ENCODE measurements at places on chromosomes 1 and 21. TPM values are rescaled to one million over a fixed set of nuclear protein-coding genes. Genes with fewer than 3 reads are reported as not detected.
A peak's percentile ranks its signal among the peaks of the same experiment; 100 is the strongest.

- no peak overlapping the region for H3K4me3 ChIP-seq
- H3K27me3 ChIP-seq, result no peaks in the 10 kb centered on the region
- H3K27ac ChIP-seq, result peak overlapping the region; percentile 66
These were observed 27.8 kb downstream of the HSPG2 start for GRCh38 chr1:21909286-21909759.

DNA sequence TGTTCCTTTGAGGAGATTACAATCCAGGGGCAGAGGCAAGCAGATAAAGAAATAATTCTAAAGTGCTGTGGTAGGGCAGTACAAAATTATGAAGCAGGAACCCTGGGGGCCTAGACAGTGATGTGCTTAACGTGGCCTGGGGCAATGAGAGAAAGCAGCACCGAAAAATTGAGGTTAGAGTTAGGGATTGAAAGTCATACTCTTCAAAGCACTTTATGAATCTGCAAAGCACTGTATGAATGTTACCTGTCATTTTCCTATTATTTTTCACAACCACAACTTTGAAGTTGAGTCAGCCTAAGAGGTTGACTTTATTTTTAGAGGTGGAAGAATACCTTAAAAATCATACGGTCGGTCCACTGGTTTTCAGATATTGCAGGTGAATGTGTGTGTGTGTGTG, 183.4 kb upstream of the NFIA start:
- DNase-seq, result no peak
- H3K36me3 ChIP-seq, result no peaks in the 10 kb centered on the region
- no peaks in the 10 kb centered on the region for H3K27me3 ChIP-seq
- no peaks in the 10 kb centered on the region for H3K4me1 ChIP-seq
- H3K4me3 ChIP-seq, result no peak overlapping the region

- no peak overlapping the region for H3K4me3 ChIP-seq
- H3K4me1 ChIP-seq, result no peaks in the 10 kb centered on the region
- H3K27ac ChIP-seq, result no peak overlapping the region
- H3K36me3 ChIP-seq, result no peaks in the 10 kb centered on the region
- no peaks in the 10 kb centered on the region for H3K27me3 ChIP-seq
These were observed 789.3 kb downstream of the USP25 start for GRCh38 chr21:16519036-16519435.

- no peaks in the 10 kb centered on the region for H3K36me3 ChIP-seq
- H3K4me3 ChIP-seq, result no peak overlapping the region
- H3K4me1 ChIP-seq, result no peaks in the 10 kb centered on the region
These were observed 28.2 kb upstream of the HRNR start for GRCh38 chr1:152252157-152252556.

DNA sequence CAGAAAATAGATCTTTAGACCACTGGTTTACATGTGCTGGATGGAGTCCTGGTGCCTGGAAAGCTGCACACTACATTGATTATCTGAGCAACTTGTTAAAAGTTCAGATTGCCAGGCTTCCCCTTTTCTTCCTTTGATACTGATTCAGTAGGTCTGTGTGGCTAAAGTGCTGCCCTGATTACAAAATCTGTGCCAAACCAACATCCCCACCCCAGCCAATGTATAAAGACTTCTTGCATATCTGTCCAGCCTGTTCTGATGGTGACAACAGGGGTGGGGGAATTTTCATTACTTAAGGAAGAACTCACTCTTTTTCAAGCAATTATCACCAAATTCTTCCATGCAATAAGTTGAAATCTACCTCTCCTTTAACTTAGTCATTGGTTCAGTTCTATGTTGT, 135.5 kb downstream of the TNFSF18 start:
- H3K27ac ChIP-seq, result no peak overlapping the region
- no peak overlapping the region for H3K4me3 ChIP-seq
- H3K36me3 ChIP-seq, result peaks cover 13% of the 10 kb centered on the region
- H3K27me3 ChIP-seq, result peaks cover 3% of the 10 kb centered on the region

DNA sequence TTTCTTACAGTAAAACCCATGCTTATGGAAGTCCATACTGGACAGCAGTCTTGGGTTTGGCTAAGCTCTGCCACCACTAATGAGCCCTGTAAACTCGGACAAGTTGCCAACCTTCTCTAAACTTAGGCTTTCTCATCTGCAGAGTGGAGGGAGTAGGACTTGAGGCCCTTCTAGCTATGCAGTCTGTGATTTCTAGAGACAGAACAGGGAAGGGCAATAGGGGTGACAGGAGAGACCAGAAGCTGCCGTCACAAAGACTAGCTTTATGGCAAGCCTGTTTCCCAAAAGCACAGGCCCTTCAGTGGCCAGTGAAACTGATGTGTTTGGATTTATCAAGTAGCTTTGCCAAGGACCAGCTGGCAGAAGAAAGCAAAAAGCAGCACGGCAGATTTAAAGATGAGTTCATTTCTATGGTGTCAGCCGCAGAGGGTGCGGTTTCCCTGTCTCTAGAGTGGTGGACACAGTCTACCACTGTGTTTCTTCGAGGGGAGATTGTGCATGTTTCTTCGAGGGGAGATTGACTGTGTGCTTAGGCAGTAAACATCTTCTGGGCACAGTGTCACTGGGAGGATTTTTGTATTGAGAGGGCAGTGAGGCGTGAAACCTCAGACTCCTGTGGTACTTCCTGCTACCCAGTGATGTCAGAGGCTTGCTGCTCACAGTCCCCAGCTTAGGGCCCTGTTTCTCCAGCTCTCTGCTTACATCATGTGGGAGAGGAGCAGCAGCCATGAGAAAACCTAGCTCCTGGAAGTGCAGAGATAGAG, 119.0 kb downstream of the ROR1 start:
- H3K4me3 ChIP-seq, result no peak overlapping the region
- H3K27ac ChIP-seq, result no peak overlapping the region
- peaks cover 3% of the 10 kb centered on the region for H3K27me3 ChIP-seq
- no peak for DNase-seq

- no peaks in the 10 kb centered on the region for H3K36me3 ChIP-seq
- no peak overlapping the region for H3K27ac ChIP-seq
- no peaks in the 10 kb centered on the region for H3K27me3 ChIP-seq
- no peaks in the 10 kb centered on the region for H3K4me1 ChIP-seq
- no peak for DNase-seq
- no peak overlapping the region for H3K4me3 ChIP-seq
These were observed 33.9 kb upstream of the FAM78B start for GRCh38 chr1:166200743-166201142.

- H3K27me3 ChIP-seq, result no peaks in the 10 kb centered on the region
- H3K4me1 ChIP-seq, result peaks cover 69% of the 10 kb centered on the region
- H3K4me3 ChIP-seq, result no peak overlapping the region
- H3K27ac ChIP-seq, result no peak overlapping the region
- peaks cover 30% of the 10 kb centered on the region for H3K36me3 ChIP-seq
- no peak for DNase-seq
These were observed 46.6 kb downstream of the SSBP3 start for GRCh38 chr1:54359393-54360162.

DNA sequence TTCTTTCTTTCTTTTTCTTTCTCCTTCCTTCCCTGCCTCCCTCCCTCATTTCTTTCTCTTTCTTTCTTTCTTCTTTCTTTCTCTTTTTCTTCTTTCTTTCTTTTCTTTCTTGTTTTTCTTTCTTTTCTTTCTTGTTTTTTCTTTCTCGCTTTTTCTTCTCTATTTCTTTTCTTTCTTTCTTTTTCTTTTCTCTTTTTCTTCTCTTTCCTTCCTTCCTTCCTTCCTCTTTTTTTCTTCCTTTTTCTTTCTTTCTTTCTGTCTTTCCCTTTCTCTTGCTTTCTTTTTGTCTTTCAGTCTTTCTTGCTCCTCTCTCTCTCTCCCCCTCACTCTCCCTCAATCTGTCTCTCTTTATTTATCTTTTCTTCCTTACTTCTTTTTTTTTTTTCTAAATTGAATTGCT, 472.0 kb upstream of the CHRM3 start:
- H3K27me3 ChIP-seq, result no peaks in the 10 kb centered on the region
- H3K4me3 ChIP-seq, result no peak overlapping the region
- no peak for DNase-seq

- no peak for DNase-seq
- peaks cover 27% of the 10 kb centered on the region for H3K4me1 ChIP-seq
- peak within 1 kb of the TSS; percentile 86 for H3K4me3 ChIP-seq
- peaks cover 5% of the 10 kb centered on the region for H3K36me3 ChIP-seq
- H3K27me3 ChIP-seq, result peaks cover 6% of the 10 kb centered on the region
These were observed at the start of gene AKT3 for GRCh38 chr1:243850202-243850451. Gene AKT3, minus strand, starts transcription at chr1:243850243. Its CDS starts 7,073 bp downstream, at chr1:243843170.

GRCh38 chr1:119475866-119476439, 31.1 kb upstream of the HSD3B1 start:
- H3K36me3 ChIP-seq, result no peaks in the 10 kb centered on the region
- H3K27me3 ChIP-seq, result no peaks in the 10 kb centered on the region
- no peak overlapping the region for H3K27ac ChIP-seq
- H3K4me3 ChIP-seq, result no peak overlapping the region
- peak; percentile 51 for DNase-seq
- peaks cover 3% of the 10 kb centered on the region for H3K4me1 ChIP-seq

DNA sequence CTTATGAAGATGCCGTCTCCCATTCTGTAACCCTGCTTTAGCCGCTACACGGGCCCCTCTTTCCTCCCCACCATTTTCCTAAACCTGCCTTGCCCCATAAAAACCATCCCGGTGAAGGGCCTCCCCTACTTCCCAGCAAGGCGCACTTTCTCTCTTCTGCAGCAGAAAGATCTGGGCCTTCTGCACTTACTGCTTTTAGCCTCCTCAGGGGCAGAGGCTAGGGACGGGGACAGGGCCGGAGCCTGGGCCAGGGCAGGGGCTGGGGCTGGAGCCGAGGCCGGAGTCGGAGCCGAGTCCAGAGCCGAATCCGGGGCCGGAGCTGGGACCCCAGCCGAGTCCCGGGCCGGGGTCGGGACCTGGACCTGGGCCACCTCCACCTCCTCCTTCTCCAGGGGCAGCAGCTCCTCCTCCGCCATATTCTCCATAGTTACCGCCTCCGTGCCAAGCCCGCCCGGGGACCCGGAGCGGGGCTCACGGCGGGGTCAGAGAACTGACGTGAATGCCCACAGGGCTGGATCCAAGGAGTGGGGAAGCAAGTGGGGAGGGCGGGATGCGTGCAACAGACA, 382 bp downstream of the TRMT1L start:
- peak overlapping the region; percentile 98 for H3K27ac ChIP-seq
- peaks cover 49% of the 10 kb centered on the region for H3K4me1 ChIP-seq
- no peaks in the 10 kb centered on the region for H3K27me3 ChIP-seq
- H3K4me3 ChIP-seq, result peak overlapping the region; percentile 99
- H3K36me3 ChIP-seq, result peaks cover under 1% of the 10 kb centered on the region
- DNase-seq, result no peak

DNA sequence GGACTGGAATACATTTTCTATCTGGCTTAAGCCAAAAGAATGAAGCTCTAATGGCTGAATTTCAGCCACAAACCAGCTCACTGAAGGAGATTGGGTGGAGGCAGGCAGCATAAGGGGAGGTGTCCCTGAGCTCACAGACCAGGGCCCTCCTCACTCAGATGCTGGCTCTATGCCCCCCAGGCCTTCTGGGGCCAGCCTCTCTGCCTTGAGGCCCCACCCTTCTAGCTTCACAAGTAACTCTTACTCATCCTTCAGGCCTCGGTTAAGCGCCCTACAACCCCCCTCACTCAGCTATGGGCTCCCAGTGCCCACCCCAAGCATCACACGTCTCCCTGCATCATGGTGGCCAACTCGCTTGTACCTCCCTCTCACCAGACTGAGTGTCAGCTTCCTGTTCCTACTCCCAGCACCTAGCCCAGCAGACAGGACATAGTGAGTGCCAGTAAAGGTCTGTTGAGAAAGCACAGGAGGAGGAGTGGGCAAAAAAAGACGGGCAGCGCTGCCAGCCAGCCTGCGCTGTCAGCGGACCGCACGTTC, 40.8 kb upstream of the GPR157 start:
- no peaks in the 10 kb centered on the region for H3K27me3 ChIP-seq
- peaks cover 9% of the 10 kb centered on the region for H3K36me3 ChIP-seq
- H3K4me3 ChIP-seq, result no peak overlapping the region
- DNase-seq, result no peak

DNA sequence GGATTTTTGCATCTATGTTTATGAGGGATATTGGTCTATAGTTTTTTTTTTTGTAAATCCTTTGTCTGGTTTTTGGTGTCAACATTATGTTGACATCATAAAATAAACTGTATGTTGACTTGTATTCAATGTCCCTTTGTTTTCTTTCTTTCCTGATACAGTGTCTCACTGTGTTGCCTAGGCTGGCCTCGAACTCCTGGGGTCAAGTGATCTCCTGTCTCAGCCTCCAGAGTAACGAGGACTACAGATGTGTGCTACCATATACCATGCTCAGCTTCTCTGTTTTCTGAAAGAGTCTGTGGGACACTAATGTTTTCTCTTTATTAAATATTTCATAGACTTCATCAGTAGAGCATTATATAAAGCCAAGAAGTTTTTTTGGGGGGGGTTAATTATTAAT, 18.3 kb downstream of the MAN1C1 start:
- H3K36me3 ChIP-seq, result peaks cover 63% of the 10 kb centered on the region
- no peak overlapping the region for H3K27ac ChIP-seq
- H3K27me3 ChIP-seq, result peaks cover 3% of the 10 kb centered on the region
- no peak overlapping the region for H3K4me3 ChIP-seq

DNA sequence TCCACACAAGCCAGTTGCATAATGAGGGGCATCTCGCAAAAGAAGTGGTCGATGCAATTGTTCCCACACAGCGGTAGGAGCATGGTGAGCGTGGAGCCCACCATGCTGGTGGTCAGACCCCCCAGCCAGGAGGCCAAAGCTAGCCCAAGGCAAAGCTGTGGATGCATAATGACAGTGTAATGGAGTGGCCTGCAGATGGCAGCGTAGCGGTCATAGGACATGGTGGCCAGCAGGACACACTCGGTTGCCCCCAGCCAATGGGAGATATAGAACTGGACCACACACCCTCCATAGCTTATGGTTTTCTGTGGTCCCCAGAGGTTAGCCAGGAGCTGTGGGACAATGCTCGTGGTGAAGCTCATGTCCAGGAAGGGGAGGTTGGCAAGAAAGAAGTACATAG, 4.3 kb downstream of the OR2C3 start:
- no peaks in the 10 kb centered on the region for H3K36me3 ChIP-seq
- H3K27me3 ChIP-seq, result peaks cover 1% of the 10 kb centered on the region
- H3K27ac ChIP-seq, result no peak overlapping the region
- no peak for DNase-seq
- H3K4me1 ChIP-seq, result no peaks in the 10 kb centered on the region

- peak; percentile 12 for DNase-seq
- no peaks in the 10 kb centered on the region for H3K36me3 ChIP-seq
- H3K4me1 ChIP-seq, result peaks cover 23% of the 10 kb centered on the region
- H3K27ac ChIP-seq, result no peak overlapping the region
- no peak overlapping the region for H3K4me3 ChIP-seq
These were observed 3.2 kb downstream of the EDARADD start for GRCh38 chr1:236397173-236397759.

SPRR2F gene
- total RNA-seq, result not detected

LCA5L gene
- 0.47 TPM for total RNA-seq

TLR5 gene
- total RNA-seq, result 0.32 TPM

CDC73 gene
- 51.8 TPM for total RNA-seq

ZDHHC18 gene
- 47.6 TPM for total RNA-seq

WARS2 gene
- total RNA-seq, result 13.5 TPM

LIPI gene
- not detected for total RNA-seq

IL20 gene
- total RNA-seq, result not detected

HCRTR1 gene
- not detected for total RNA-seq

Measured in activated CD8-positive, alpha-beta T cell treated with anti-CD3 and anti-CD28 coated beads, Interleukin-2, amount 10 ng/mL, durations not matched to agents 7 days and 5 days (primary cell).